ENCODE measurements at places on chromosomes 7 and 10. TPM values are rescaled to one million over a fixed set of nuclear protein-coding genes. Genes with fewer than 3 reads are reported as not detected.

AP4M1 gene
- polyA plus RNA-seq: 33.2 TPM

LRGUK gene
- polyA plus RNA-seq: 4.3 TPM

KMT2C gene
- polyA plus RNA-seq: 50.1 TPM

OPN1SW gene
- polyA plus RNA-seq: 2.2 TPM

SHTN1 gene
- polyA plus RNA-seq: 27.5 TPM

ZNF212 gene
- 17.1 TPM for polyA plus RNA-seq

LIPK gene
- polyA plus RNA-seq: not detected

DYNC1I1 gene
- 0.98 TPM for polyA plus RNA-seq

PVRIG gene
- polyA plus RNA-seq: 9.7 TPM

AKR1C8 gene
- 0.20 TPM for polyA plus RNA-seq

PTER gene
- polyA plus RNA-seq: 21.6 TPM

ZNF800 gene
- 25.3 TPM for polyA plus RNA-seq

TSPAN33 gene
- polyA plus RNA-seq: 61.0 TPM

PODXL gene
- polyA plus RNA-seq: 786 TPM

PON1 gene
- polyA plus RNA-seq: 0.33 TPM

FAM13C gene
- polyA plus RNA-seq: 7.1 TPM

CYP2C19 gene
- 0.12 TPM for polyA plus RNA-seq

PRSS1 gene
- polyA plus RNA-seq: not detected

LLCFC1 gene
- 1.5 TPM for polyA plus RNA-seq

TCAF2 gene
- 3.3 TPM for polyA plus RNA-seq

IDI1 gene
- 63.7 TPM for polyA plus RNA-seq

ITGA8 gene
- polyA plus RNA-seq: 47.7 TPM

CHN2 gene
- polyA plus RNA-seq: 19.0 TPM

FZD1 gene
- 53.5 TPM for polyA plus RNA-seq

ZDHHC6 gene
- 87.7 TPM for polyA plus RNA-seq

PAXIP1 gene
- polyA plus RNA-seq: 27.6 TPM

ZNF273 gene
- 13.8 TPM for polyA plus RNA-seq

NEUROD6 gene
- not detected for polyA plus RNA-seq

ASB10 gene
- polyA plus RNA-seq: not detected

COL1A2 gene
- 746 TPM for polyA plus RNA-seq

CLCN1 gene
- polyA plus RNA-seq: 0.35 TPM

VSTM2A gene
- polyA plus RNA-seq: 2.5 TPM

ZPBP gene
- 0.90 TPM for polyA plus RNA-seq

C10orf62 gene
- 1.1 TPM for polyA plus RNA-seq

ZNF804B gene
- 0.42 TPM for polyA plus RNA-seq

CLRN3 gene
- polyA plus RNA-seq: 22.5 TPM

HOXA2 gene
- polyA plus RNA-seq: 13.9 TPM

SEMA3E gene
- polyA plus RNA-seq: 1.3 TPM

LRIT1 gene
- not detected for polyA plus RNA-seq

HABP2 gene
- polyA plus RNA-seq: 0.52 TPM
